ENCODE measurements at places on chromosomes 4 and X.
A peak's percentile ranks its signal among the peaks of the same experiment; 100 is the strongest.

DNA sequence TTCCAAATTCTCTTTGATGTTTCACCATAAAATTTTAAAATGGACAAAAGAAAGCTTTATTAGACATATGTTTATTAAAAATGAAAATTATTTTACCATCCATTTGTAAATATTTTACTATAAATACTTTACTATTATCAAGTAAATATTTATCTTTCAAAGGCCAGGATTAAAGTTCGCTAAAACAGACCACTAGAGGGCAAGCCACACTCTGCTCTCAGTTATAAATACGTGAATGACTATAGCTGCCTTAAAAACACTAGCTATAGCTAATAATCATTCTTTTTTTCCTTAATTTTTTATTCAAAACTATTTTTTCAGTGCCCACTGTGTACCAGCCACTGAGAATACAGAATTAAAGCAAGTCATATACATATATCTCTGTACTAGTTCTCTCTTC lies 38.6 kb downstream of the UNC5C start:
- DNase-seq = no peak

- no peak for DNase-seq
These were observed 1351.6 kb upstream of the PABPC4L start for GRCh38 chr4:135553213-135553612.

- no peak for DNase-seq
These were observed 82.1 kb upstream of the GPC4 start for GRCh38 chrX:133497356-133497755.

- DNase-seq = peak; percentile 87
These were observed 2.1 kb downstream of the PLCXD1 start for GRCh38 chrX:283115-283845.

GRCh38 chr4:158934996-158935669 lies 166.3 kb downstream of the FNIP2 start:
- DNase-seq = no peak

DNA sequence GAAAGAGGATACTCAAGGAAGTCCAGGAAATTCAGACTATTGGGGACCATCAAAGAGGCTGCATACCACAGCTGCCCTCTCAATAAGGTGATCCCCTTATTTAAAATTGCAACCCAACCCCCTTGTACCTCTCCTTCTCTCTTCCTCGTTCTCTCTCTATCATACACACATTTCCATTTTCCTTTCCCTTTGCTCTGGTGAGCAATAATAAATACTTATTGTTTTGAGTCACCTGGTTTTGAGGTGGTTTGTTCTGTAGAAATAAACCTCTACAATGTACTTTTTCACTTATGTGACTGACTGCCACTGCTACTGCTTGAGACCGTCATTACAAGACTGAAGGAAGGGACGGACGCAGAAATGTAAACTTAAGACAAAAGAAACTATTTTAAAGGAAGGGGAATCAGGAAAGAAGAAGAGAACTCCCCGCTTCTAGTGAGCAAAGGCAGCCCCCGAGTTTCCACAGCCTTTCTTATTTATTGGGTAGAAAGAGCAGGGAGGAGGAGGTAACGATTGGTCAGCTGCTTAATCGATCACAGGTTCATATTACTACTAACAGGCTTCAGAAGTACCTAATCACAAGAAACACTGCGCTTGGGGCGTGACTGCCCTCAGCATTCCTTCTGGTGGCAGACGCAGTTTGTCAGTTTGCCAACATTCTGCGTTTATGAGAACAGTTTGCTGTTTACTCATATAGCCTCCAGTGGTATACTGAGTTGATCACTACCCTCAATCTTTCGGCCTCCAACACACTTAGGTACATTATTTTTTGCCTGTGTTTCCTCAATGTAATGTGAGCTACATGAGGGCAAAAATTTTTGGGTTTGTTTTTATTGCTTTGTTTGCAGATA lies 16.9 kb upstream of the TMEM165 start:
- no peak for DNase-seq

- no peak for DNase-seq
These were observed 22.4 kb downstream of the SH3TC1 start for GRCh38 chr4:8221476-8221875.

- no peak for DNase-seq
These were observed 26.4 kb downstream of the MOSPD2 start for GRCh38 chrX:14899607-14900006.

DNA sequence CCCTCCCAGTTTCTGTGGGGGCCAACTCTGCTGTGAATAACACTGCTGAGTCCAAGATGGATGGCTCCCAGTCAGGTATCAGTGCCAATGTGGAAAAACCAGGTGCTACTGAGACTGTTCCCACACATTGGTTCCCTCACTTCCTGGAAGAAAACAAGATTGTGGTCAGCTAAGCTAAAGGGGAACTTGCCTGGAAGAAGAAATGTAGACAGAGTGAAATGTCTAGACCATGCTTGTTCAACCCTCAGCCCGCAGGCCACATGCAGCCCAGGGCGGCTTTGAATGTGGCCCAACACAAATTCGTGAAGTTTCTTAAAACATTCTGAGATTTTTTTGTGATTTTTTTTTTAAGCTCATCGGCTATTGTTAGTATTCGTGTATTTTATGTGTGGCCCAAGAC lies 28.6 kb upstream of the UTP14A start:
- DNase-seq = no peak

GRCh38 chr4:1171311-1172227 lies 814 bp downstream of the SPON2 start:
- DNase-seq = peak; percentile 62

DNA sequence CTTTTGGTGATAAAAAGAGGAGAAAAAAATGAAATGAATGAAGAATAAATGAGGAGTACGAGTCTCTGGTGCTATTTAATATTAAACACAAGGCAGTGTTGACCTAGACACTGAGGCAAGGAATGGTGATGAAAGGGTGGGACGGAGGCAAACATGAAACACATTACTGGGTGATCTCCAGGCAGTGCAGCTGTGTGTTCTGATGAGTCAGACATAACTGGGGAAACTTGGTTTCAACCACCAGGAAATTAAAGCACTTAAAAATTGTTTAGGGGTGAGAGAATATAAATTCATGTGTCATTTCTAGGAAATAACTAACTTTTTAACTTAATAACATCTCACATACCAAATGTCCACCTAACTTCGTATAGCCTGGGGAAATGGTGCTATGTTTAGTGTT lies 19.7 kb upstream of the CXCL6 start:
- no peak for DNase-seq

- DNase-seq = no peak
These were observed 30.9 kb upstream of the FAM156A start for GRCh38 chrX:52988985-52989917.

DNA sequence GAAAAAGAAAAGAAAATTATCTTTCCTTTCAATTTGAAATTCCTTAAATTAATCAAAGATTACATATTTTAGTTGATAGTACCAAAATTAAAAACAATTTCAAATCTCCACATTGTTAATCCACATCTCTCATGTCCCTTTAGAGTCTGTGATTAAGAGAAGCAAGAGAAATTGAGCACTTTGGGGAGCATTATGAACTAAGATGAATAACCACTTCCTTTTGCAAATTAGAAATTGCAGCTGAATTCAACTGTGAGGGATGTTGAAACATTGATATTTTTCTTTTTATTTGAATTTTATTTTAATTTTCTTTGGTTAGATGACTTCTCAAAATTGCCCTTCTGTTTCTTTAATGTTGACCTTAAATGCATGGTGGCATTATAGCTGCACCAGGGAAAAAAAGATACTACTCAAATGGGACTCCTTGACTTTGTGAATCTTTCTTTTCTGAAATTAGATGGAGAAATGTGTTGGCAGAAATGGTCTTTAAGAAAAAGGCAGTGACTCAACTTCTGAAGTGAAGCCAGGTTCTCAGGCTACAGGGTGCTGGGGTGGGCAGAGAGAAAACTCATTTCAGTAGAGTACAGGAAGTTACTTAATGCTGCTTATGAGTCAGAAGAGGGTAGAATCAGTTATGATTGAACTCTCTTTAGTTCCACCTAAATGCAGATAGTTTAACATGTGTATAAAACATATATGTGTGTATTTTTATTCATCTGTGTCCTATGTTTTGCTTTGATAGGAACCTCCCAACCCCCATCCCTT lies 92.0 kb upstream of the TNIP3 start:
- DNase-seq = peak; percentile 40

GRCh38 chr4:160350944-160351343 lies 1248.1 kb downstream of the RAPGEF2 start:
- DNase-seq = no peak

DNA sequence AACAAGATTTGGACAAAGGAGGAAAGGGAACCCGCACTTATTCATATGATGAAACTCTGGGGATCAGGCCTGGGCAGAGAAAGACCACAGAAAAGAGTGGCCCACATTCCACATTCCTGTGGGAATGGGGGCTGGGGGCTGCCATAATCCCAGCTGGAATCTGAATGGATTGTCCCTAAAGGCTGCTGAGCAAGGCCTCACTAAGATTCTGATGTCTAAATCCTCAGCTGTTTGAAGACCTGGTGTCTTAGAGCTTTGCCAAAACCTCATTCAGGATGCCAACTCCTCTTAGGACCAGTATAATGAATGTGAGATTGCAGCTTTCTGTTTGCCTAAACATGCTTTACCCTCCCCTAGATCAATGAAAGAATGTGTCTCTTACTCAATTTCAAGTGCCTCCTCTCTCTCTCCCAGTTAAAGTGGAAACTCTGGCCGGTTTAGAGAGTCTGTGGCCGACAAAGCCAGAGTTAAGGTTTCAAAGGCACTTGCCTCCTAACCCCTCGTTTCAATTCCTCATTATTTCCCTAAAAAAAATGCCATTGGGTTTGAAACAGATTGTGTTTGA lies 33.3 kb upstream of the GPC4 start:
- no peak for DNase-seq

- no peak for DNase-seq
These were observed 112.2 kb upstream of the MAP3K15 start for GRCh38 chrX:19627533-19627932.

GRCh38 chrX:54825716-54826438 lies 18.3 kb downstream of the MAGED2 start:
- DNase-seq = no peak

- no peak for DNase-seq
These were observed 512.5 kb upstream of the SLIT2 start for GRCh38 chr4:19739101-19739651.

DNA sequence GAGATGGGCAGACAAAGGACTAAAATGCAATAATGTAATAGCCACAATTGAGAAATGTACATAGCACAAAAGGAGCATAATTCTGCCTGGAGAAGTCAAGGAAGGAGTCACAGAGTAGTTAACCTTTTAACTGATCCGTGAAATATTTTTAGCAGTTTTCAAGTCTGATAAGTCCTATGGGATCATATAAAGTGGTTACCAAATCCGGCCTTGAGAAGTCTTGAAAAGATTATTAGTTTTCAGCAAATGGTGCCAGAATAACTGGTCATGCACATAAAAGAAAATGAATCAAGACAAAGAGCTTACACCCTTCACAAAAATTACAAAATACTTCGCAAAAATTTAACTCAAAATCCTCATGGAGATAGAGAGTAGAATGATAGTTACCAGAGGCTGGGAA lies 788.7 kb upstream of the AMOT start:
- no peak for DNase-seq

DNA sequence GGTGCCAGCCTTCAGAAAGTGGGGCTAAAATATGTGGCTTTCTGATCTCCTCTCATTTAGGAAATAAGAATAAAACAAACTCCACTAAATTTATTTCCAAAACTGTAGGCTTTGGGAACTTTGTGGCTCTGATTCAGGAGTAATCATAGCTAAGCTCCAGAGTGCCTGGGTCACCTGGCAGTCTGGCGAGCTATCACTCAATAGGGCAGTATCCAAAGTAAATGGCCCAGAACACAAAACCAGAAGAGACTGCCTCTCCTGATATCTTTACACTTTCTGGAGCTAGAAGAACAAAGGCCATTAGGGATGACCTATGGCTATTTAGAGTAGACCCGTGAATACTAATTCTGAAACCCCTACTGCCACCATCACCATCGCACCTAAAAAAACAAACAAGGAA lies 17.0 kb upstream of the PPARGC1A start:
- no peak for DNase-seq

DNA sequence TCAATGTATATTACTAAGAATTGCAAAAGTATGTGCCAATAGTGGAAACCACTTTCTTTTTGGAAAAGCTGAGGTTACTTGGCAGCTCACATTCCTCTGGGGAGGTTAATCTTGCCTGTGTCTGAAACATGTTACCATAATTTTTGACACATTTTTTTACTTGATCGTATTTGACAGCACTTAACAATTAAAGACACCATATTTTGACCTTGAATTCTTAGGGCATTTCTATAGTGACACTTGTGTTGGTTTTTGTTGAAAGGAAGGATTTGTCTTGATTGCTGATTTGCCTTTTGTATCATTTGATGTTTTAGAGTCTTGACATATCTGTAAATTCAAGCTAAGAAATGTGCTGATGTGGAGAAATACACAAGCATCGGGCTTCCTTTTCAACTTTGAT lies 2135.5 kb downstream of the PCDH7 start:
- DNase-seq = no peak

DNA sequence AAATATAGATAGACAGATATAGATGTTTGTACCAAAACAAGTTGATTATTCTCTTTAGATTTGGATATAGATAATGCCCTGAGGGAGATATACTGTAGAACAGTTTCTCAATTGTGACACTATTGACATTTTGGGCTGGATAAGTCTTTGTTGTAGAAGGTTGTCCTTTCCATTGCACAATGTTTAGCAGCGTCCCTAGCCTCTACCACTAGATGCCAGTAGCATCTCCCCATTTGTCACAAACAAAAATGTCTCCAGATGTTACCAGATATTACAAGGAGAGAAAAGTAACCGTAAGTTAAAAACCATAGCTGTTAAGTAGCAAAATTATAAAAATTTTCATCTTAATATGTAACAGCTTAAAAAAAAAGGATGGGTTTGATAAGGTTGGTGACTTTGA lies 2595.3 kb downstream of the ARAP2 start:
- no peak for DNase-seq

DNA sequence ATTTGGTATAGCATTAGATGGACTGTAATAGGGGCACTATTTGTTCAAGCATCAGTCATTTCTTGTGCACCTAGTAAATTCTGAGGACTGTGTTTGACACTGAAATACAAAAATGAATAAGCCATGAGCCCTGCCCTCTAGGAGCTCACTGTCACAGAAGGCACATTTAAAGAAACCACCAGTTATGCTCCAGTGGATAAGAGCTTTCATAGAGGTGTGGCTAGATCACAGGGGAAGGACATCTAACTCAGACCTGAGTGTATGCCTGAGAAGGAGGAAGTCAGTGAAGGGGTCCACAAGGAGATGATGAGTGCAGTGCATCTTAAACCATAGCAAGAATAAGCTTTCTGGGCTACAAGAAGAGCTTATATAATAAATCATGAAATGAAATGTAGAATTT lies 40.1 kb downstream of the BTC start:
- no peak for DNase-seq

DNA sequence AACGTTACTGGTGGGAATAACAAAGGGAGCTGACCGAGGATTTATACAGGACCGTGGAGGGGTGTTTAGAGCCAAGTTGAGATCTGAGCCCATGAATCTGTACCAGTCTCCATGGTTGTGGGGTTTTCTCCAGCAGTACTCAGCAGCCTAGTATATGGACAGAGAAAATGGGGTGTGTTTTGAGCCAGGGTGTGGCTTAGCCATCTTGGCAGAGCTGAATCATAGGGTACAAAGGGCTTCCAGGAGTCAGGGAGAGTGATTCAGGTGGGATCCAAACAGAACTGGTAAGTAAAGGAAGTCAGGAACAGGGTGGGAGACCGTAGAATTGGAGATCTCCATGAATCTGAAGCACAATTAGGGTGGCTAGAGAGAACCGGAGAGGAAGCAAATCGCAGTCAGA lies 7.4 kb upstream of the HPRT1 start:
- no peak for DNase-seq

- no peak for DNase-seq
These were observed 1.5 kb upstream of the TRIML2 start for GRCh38 chr4:188110741-188111471.

GRCh38 chr4:76570141-76570973 lies 135.3 kb downstream of the SHROOM3 start:
- DNase-seq = no peak
